Heart right ventricle (tissue), 16 donors: ENCODE measurements at places on chromosomes 16 and 17. TPM values are rescaled to one million over a fixed set of nuclear protein-coding genes. Genes with fewer than 3 reads are reported as not detected.

- peaks cover 56% of the 10 kb centered on the region for H3K27me3 ChIP-seq
- no peak overlapping the region for H3K27ac ChIP-seq
- no peak overlapping the region for H3K4me3 ChIP-seq
- DNase-seq, result no peak
These were observed 88.7 kb upstream of the CBX4 start for GRCh38 chr17:79927688-79928501.

DNA sequence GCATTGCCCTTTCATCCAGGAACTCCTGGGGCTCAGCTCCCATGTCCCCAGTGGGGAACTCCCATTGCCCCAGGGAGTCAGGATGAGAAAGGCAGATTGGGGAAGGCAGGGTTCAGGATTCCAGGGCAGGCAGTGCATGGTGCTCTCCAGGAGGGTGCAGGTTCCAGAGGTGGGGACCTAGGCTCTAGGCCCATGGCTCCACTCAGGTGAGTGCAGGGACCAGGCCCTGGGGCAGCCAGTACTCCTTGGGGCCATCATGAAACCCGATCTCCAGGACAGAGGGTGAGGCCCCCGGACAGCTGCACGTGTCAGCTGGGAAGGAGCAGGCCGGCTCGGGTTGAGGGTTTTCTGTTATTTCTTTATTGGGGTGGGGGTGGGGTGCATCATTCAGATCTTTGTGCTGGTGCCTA, 1.3 kb upstream of the MTSS2 start:
- DNase-seq, result no peak
- H3K27me3 ChIP-seq, result no peaks in the 10 kb centered on the region
- H3K27ac ChIP-seq, result no peak overlapping the region
- no peaks in the 10 kb centered on the region for H3K36me3 ChIP-seq
- H3K4me1 ChIP-seq, result peaks cover 87% of the 10 kb centered on the region
- H3K4me3 ChIP-seq, result no peak overlapping the region

Gene GPR142
- not detected for total RNA-seq

Gene HBZ
- not detected for total RNA-seq

DNA sequence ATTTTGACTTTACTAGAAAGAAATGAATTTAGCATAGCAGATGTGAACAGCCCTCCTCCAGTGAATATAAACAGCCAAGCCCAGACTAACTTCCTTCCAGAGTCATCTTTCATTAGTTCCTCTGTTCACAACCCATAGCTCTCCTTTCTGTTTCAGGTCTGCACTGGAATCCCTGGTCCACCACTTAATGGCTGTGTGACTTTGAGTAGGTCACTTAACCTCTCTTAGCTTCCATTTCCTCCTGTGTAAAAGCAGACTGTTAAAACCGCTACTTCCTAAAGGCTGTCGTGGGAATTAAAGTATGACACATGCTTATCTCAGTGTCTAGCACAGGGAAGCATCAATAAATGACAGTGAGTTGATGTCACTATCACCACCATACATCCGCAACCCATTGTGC, 7.5 kb downstream of the SLC6A4 start:
- H3K27me3 ChIP-seq, result no peaks in the 10 kb centered on the region
- H3K4me1 ChIP-seq, result no peaks in the 10 kb centered on the region
- no peaks in the 10 kb centered on the region for H3K36me3 ChIP-seq
- H3K27ac ChIP-seq, result no peak overlapping the region

DNA sequence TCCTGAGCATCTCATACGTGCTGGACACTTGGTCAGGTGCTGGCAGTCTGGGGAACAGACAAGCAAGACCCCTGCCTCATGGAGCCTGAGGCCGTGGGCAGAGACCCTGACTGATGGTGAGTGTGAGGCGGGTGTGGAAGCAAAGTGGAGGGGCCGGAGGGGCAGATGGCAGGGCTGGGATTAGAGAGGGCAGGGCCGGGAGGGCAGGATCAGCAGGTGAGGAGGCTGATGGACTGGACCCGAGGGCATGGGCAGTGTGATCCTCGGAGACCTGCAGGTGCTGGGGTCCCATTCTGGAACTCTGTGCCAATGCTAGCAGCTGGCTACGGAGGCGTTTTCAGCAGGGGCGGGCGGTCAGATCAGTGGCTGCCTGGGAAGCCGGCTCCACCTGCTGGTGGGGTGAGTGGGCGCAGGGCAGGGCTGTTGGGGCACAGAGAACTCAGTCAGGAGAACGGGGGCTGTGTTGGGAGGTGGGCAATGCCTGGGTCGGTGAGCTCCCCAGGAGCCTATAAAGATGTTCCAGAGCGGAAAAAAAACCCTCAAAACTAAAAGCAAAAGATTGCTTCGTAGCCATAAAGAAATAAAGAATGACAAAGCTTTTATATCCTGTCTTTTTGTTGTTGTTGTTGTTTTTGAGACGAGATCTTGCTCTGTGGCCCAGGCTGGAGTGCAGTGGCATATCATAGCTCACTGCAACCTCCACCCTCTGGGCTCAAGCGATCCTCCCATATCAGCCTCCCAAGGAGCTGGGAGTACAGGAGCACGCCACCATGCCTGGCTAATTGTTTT, 8.9 kb upstream of the C16orf74 start:
- DNase-seq, result no peak
- no peak overlapping the region for H3K27ac ChIP-seq
- no peaks in the 10 kb centered on the region for H3K4me1 ChIP-seq
- H3K4me3 ChIP-seq, result no peak overlapping the region

- H3K4me3 ChIP-seq, result no peak overlapping the region
- no peak overlapping the region for H3K27ac ChIP-seq
- H3K27me3 ChIP-seq, result peaks cover 16% of the 10 kb centered on the region
- H3K4me1 ChIP-seq, result peaks cover 3% of the 10 kb centered on the region
- no peaks in the 10 kb centered on the region for H3K36me3 ChIP-seq
- no peak for DNase-seq
These were observed 16.4 kb downstream of the PIMREG start for GRCh38 chr17:6460531-6461161.

Gene HOXB1
- total RNA-seq, result not detected

- H3K27ac ChIP-seq, result no peak overlapping the region
- H3K4me3 ChIP-seq, result no peak overlapping the region
- DNase-seq, result no peak
- H3K27me3 ChIP-seq, result no peaks in the 10 kb centered on the region
These were observed 31.2 kb downstream of the MMD start for GRCh38 chr17:55390364-55390977.

Gene DUXB
- not detected for total RNA-seq

Gene PKMYT1
- total RNA-seq, result 0.71 TPM

DNA sequence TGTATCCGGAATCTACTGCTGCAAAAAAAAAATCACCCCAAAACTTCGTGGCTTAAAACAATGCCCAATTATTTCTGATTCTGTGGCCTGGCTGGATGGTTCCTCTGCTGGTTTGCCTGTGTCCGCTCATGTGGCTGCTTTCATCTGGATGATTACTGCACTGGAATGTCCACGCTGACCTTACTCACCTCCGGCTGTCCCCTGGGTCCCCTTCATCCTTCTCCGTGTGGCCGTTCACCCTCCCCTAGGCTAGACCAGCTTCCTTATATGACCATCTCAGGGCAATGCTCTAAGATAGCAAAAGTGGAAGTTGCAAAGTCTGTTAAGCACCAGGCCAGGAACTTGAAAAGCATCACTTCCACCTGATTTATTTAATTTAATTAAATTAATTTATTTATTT, 31.4 kb upstream of the SPNS2 start:
- no peak overlapping the region for H3K27ac ChIP-seq
- no peaks in the 10 kb centered on the region for H3K4me1 ChIP-seq
- no peaks in the 10 kb centered on the region for H3K36me3 ChIP-seq
- DNase-seq, result no peak
- H3K4me3 ChIP-seq, result no peak overlapping the region

- DNase-seq, result no peak
- H3K4me1 ChIP-seq, result peaks cover 24% of the 10 kb centered on the region
- H3K36me3 ChIP-seq, result no peaks in the 10 kb centered on the region
These were observed at the start of gene IGF2BP1 for GRCh38 chr17:48997103-48997826. IGF2BP1 (plus strand) TSS chr17:48997385; CDS start chr17:48997746, 361 bp downstream.

Gene OSBPL7
- total RNA-seq, result 4.3 TPM

DNA sequence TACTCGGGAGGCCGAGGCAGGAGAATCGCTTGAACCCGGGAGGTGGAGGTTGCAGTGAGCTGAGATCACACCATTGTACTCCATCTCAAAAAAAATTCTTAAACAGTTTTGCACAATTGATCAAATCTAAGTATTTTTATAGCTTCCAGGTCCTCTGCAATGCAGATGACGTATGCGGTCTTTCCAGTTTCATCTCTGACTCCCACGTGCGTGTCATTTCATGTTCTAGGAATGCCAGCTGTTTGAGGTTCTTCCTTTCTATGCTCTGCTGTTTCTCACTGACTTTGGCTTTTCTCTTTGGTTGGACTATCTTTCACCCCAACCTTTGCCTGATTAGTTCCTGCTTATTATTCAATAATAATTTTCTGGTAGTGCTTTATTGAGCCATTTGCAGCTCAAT, 16.2 kb downstream of the CHP2 start:
- no peak overlapping the region for H3K4me3 ChIP-seq
- no peaks in the 10 kb centered on the region for H3K36me3 ChIP-seq
- no peaks in the 10 kb centered on the region for H3K4me1 ChIP-seq
- no peak overlapping the region for H3K27ac ChIP-seq
- no peak for DNase-seq

GRCh38 chr16:89484923-89485679, 5.3 kb downstream of the ANKRD11 start:
- no peak for DNase-seq
- H3K36me3 ChIP-seq, result peaks cover 4% of the 10 kb centered on the region
- H3K27me3 ChIP-seq, result no peaks in the 10 kb centered on the region
- H3K4me3 ChIP-seq, result no peak overlapping the region
- H3K27ac ChIP-seq, result no peak overlapping the region

DNA sequence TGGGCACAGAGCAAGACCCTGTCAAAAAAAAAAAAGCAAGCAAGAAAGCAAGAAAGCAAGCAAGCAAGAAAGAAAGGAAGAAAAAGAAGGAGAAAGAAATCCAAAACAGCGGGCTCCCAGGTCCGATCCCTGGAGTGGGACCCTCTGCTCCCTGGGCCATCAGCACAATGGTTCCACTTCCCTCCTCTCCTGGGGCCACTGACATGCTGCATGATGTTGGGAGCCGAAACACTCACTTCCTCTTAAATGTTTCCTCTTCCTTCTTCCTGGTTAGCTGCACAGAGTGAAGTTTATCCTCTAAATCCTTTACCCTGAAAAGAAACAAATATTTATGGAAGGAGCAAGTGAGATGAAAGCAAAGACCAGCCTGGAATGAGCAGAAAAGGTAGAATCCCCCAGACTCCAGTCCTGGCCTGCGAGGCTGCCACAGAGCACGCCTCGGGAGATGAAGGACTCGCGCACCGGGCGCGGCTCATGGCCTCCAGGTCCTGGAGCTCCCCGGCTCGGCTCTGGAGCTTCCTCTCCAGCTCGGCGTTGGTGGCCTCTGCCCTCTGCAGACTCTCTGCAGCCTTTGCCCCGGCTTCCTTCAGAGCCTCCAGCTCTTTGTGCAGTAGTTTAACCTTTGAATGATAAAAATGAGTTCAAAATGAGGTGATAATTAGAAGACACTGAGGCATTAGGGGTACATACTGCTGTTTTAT, 19.0 kb downstream of the CCDC57 start:
- peaks cover 5% of the 10 kb centered on the region for H3K4me1 ChIP-seq
- no peak overlapping the region for H3K27ac ChIP-seq
- DNase-seq, result no peak

Gene KRTAP4-16
- not detected for total RNA-seq

- H3K27me3 ChIP-seq, result no peaks in the 10 kb centered on the region
- no peaks in the 10 kb centered on the region for H3K36me3 ChIP-seq
- DNase-seq, result no peak
- H3K4me3 ChIP-seq, result no peak overlapping the region
- no peaks in the 10 kb centered on the region for H3K4me1 ChIP-seq
- H3K27ac ChIP-seq, result no peak overlapping the region
These were observed 281.5 kb downstream of the SNX29 start for GRCh38 chr16:12257926-12258561.

DNA sequence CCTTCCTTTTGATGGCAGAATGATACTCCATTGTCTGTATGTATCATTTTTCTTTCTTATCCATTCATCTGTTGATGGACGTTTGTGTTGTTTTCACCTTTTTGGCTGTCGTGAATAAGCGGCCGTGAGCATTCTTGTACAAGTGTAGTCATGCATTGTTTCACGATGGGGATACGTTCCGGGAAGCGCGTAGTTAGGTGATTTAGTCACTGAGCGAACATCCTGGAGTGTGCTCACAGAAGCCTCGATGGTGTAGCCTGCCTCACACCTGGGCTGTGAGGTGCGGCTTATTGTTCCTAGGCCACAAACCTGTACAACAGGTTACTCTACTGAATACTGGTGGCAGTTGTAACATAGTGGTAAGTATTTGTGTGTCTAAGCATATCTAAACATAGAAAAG, 136.5 kb downstream of the CMIP start:
- H3K4me3 ChIP-seq, result no peak overlapping the region
- no peak for DNase-seq
- no peaks in the 10 kb centered on the region for H3K27me3 ChIP-seq
- H3K4me1 ChIP-seq, result no peaks in the 10 kb centered on the region
- H3K27ac ChIP-seq, result no peak overlapping the region

- H3K36me3 ChIP-seq, result no peaks in the 10 kb centered on the region
- no peaks in the 10 kb centered on the region for H3K4me1 ChIP-seq
- no peak overlapping the region for H3K4me3 ChIP-seq
- H3K27ac ChIP-seq, result no peak overlapping the region
These were observed 7.9 kb downstream of the SLC12A3 start for GRCh38 chr16:56872863-56873391.

- peak overlapping the region; percentile 57 for H3K27ac ChIP-seq
- H3K4me1 ChIP-seq, result peaks cover 36% of the 10 kb centered on the region
- H3K27me3 ChIP-seq, result no peaks in the 10 kb centered on the region
- H3K36me3 ChIP-seq, result no peaks in the 10 kb centered on the region
These were observed 33.0 kb downstream of the TEX2 start for GRCh38 chr17:64229815-64230728.

- H3K27me3 ChIP-seq, result no peaks in the 10 kb centered on the region
- H3K27ac ChIP-seq, result no peak overlapping the region
- no peaks in the 10 kb centered on the region for H3K4me1 ChIP-seq
- H3K4me3 ChIP-seq, result no peak overlapping the region
- no peaks in the 10 kb centered on the region for H3K36me3 ChIP-seq
These were observed 32.4 kb downstream of the COTL1 start for GRCh38 chr16:84585467-84585866.

DNA sequence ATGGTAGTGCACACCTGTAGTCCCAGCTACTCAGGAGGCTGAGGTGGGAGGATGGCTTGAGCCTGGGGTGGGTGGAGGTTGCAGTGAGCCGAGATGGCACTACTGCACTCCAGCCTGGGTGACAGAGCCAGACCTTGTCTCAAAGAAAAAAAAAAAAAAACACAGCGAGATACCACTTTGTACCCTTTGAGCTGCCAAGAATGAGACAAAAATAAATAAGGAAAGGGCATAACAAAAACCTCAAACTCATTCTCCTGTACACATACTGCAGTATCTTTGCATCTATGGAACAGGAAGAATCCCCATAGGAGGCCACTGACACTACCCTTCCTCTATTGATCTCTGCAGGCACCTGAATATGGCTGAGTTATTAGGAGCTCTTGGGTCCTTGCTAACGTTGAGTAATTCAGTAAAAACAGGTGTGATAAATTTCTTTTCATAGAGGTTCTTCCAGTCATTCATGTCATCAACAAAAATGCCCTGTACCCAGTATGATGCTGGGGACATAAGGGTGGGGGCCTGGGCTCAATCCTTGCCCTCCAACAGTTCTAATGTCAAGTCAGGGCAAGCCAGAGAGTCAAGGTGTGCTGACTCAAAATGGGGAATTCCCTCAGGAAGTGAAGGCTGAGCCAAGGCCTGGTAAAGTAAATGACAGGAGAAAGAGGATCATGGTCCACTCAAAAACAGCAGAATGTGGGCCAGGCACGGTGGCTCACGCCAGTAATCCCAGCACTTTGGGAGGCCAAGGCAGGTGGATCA, 26.9 kb downstream of the RANBP10 start:
- no peaks in the 10 kb centered on the region for H3K36me3 ChIP-seq
- no peak for DNase-seq
- H3K4me3 ChIP-seq, result no peak overlapping the region
- H3K27me3 ChIP-seq, result no peaks in the 10 kb centered on the region
- H3K27ac ChIP-seq, result peak overlapping the region; percentile 2
